ENCODE measurements at places on chromosomes 13 and 19.

DNA sequence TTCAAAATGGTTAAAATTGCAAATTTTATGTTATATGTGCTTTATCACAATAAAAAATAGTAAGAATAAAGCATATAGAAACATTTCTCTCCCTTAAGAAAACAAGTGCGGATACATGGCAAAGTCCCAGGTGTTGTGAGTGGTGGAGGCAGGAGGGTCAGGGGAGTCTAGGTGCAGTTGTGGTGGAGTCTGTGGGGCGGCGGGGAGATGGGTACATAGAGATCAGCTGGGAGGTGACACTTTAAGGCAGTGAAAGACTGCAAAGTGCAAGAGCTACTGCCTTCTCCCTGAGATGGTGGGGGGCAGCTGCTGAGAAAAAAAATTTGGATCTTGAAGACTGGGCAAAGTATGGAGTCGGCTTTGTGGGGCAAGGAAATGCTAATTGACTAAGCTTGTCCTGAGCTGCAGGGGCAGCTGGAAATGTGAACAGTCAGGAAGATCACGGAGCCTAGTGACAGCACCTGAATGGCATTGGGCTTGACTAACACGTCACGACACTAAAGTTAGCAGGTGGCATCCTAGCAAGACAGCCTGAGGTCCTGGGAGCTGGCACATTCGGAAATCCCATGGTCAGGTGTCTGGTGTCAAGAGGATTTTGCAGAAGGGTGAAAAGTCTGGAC lies 72.9 kb upstream of the IRS2 start:
- H3K36me3 ChIP-seq: no peaks in the 10 kb centered on the region
- no peak overlapping the region for H3K27ac ChIP-seq
- no peak for DNase-seq
- peaks cover 3% of the 10 kb centered on the region for H3K27me3 ChIP-seq
- H3K4me1 ChIP-seq: no peaks in the 10 kb centered on the region

- no peak overlapping the region for H3K4me3 ChIP-seq
- H3K27me3 ChIP-seq: no peaks in the 10 kb centered on the region
- H3K27ac ChIP-seq: no peak overlapping the region
- H3K4me1 ChIP-seq: no peaks in the 10 kb centered on the region
Observed at GRCh38 chr19:18167011-18167410, 6.6 kb upstream of the IFI30 start.

DNA sequence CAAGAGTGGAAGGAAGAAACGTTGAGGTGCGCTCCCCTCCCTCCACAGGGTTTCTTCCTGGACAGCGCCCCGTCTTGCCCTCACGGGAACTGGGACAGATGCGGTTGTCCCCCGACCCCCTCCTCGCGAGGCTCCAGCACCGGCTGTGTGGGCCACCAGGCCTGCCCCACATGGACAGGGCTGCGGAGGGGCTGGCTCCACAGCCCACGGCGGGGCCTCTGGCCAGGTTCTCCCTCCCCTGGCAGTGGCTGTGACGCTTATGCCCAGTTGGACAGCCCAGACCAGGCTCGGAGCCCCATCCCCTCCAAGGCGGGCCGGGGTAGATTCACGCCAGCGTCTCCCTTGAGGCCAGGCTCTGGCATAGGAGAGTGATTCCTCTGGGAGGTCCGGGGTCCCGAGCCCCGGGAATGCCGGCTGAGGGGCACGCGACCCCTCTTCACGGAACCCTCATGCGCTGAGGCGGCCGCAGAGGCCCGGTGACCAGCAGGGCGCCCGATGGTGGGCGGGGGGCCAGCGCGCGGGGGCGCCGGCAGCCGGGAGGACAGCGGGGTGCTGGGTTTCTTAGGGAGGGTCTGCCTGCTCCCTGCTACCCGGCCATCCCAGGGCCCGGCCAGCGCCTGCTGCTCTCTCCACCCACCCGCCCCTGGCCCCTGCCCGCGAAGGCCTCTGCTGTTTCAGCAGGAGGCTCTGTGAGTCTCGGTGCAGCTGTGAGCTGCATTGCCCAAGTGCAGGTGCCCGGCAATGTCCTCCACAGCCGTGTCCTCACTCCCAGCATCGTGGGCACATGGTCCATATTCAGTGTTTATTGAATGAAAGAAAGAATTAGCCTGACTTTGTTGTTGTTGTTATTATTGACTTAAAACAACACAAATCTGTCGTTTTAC lies 20.3 kb upstream of the GAS6 start:
- DNase-seq: no peak

DNA sequence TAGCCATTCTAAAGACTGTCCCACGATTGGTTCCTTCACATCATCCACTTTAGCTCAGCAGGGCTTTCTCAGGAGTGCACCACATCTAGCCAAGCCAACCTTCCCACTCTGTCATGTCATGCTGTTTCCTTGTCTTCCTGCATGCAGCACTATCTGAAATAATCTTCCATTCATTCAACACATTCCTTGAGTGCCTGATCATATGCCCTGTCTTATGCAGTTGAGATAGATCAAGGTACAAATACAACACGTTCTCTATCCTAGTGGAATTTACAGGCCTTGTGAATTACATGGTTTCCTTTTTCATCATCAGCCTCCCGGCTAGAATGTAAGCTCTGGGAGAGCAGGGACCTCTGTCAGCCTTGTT lies 6.8 kb upstream of the MRPS31 start:
- DNase-seq: no peak
- no peaks in the 10 kb centered on the region for H3K36me3 ChIP-seq
- H3K27ac ChIP-seq: no peak overlapping the region
- no peaks in the 10 kb centered on the region for H3K27me3 ChIP-seq
- no peak overlapping the region for H3K4me3 ChIP-seq

GRCh38 chr13:19961489-19961888 lies 3.0 kb downstream of the ZMYM2 start:
- H3K27ac ChIP-seq: no peak overlapping the region
- DNase-seq: no peak
- no peaks in the 10 kb centered on the region for H3K36me3 ChIP-seq

DNA sequence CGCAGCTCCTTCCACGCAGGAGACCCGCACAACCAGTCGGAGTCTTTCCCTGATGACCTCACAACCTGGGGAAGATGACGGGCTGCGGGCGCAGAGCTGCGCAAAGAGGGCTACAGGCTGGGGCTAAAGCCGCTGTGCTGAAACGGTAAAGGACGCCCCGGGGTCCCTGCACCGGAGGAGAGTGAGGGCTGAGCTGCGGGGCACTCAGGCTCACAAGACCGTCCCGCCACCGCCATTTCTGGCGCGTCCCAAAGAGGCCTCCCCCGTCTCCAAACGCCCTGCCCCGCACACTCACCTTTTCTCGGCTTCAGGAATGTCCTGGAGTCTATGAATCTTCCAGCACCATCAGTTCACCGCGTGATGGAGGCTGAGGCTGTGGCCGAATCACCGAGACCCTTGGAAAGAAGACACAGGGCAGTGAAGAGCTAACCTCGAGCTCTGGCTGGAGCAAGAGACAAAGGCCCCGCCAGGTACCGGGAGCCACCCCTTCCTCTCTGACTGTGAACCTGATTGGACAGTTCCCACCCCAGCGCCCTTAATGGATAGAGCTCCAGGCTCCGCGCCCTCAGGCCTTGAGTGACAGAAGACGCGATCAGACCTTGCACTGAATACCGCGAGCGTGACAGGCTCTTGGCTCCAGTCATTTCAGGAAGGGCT lies 41.8 kb upstream of the ZNF429 start:
- H3K4me1 ChIP-seq: no peaks in the 10 kb centered on the region
- H3K36me3 ChIP-seq: no peaks in the 10 kb centered on the region
- no peak overlapping the region for H3K4me3 ChIP-seq
- H3K27me3 ChIP-seq: no peaks in the 10 kb centered on the region
- DNase-seq: no peak
